ENCODE measurements at places on chromosomes 7 and 10.

GRCh38 chr10:45513551-45513950 is 139.5 kb downstream of the ALOX5 start:
- no peak for DNase-seq

DNA sequence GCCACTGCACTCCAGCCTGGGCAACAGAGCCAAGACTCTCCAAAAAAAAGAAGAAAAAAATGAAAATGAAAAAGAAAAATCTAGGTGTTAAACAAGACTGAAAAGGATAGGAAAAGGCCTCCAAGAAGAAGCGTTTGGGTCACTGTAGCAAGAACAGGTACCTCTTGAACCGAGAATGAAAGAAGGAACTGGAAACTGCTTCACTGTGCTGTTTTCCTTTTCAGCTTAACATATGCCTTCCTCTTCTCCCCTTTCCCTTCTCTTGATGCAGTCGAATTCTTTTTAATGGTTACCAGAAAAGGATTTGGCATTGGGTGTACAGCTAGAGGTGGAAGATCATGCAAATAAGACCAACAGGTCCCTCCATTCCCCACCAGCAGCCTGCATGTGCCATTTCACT is 28.1 kb downstream of the LRRC4 start:
- DNase-seq, result no peak

GRCh38 chr7:116180302-116180701 is 30.0 kb upstream of the TES start:
- no peak for DNase-seq

DNA sequence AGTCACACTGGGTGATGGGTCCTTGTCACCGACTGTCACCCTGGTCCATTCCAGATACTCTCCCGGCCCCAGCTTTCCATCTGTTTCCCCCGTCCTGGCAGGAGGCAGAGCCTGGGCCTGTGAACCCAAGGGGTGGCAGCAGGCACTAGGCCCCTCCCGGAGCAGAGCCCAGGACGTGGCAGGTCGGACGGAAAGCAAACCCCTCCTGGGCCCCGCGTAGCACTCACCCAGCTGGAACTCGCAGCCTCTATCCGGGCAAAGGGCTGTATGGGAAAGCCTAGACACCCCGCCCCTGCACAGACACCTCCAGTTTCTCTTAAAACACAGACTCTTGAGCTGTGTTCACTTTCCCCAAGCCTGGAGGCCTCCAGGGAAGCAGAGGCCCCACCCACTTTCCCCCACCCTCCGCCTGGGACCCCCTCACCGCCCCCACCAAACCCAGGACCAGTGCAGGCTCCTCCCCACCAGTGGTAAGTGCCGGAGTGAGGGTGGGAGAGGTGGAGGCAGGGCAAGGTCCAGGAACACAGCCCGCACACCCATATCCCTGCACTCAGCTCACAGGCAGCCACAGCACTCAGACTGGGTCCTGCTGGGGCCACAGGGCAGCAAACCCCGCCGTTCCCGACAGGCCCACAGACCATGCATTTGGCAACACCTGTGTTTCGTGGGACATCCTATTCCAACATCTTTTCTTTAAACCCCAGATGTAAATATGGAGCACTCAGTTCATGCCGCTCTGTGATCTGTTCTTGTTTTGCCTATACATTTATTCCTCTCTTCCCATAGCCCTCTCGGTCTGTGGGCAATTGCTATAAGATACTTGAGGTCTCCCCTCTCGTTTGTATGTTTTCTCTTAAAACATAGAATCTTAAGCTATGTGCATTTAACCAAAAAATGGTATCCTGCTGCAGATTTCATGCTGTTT is 98.2 kb upstream of the PDGFA start:
- DNase-seq, result no peak
